Activated naive CD4-positive, alpha-beta T cell treated with anti-CD3 and anti-CD28 coated beads, Interleukin-2, amount 10 ng/mL, durations not matched to agents 7 days and 5 days (primary cell): ENCODE measurements at places on chromosomes 2 and 18.

GRCh38 chr2:136143603-136144451 is 25.9 kb upstream of the CXCR4 start:
- DNase-seq, result no peak

DNA sequence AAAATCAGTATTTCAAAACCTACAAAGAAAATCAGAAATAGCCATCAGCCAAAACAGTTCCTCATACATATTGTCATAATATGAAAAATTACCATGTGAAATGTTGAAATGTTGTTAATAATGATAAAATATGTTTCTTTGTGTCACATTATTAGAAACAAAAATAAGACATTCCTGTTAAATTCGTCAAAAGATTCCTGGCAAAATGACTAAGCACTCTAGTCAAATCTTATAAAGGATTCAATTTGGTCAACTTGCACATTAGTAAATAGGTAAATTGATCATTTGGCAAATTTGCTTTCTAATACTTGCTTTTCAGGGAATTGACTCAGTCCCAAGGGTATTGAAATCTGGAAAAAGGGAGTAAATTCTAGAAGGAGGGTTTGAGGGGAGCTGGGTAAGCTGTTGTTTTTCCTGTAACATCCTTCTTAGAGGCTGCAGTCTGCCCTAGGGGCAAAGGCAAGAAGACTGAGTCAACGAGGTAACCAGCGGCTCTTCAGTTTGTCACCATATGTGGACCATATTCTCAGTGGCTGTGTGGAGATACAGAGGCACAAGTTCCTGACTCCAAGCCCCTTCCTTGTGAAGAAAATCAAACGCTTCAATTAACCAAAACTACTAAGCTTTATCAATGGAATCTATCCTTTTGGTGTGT is 482.3 kb downstream of the TNS1 start:
- no peak for DNase-seq

DNA sequence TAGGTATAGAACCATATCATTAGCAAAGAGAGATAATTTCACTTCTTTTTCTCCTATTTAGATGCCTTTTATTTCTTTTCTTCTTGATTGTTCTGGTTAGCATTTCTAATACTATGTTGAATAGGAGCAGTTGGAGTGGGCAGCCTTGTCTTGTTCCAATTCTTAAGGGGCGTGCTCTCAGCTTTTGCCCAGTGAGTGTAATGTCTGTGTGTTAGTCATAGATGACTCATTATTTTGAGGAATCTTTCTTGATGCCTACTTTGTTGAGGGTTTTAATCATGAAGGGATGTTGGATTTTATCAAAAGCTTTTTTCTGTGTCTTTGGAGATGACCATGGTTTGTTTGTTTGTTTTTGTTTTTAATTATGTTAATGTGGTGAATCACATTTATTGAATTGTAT is 1453.1 kb upstream of the SLC39A10 start:
- DNase-seq, result no peak

DNA sequence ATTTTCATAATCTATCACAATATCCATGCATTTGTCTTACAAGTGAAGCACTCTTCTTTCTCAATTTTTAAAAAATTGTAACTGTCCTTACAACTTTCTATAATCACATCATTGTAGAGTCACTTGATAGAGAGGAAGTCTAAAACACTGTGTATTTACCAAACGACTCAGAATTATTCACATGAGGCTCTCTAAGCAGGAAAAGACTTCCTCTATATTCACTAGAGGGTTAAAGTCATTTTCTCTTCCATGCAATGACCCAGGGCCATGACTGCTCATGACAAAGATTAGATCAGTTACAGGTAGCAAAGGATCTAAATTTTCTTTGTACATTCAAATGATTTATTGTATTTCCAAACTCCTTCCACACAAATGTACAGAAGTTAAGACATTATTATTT is 9.0 kb upstream of the SLC1A4 start:
- no peak for DNase-seq

GRCh38 chr2:73920577-73921545 is 5.8 kb upstream of the DGUOK start:
- DNase-seq, result peak; percentile 58

DNA sequence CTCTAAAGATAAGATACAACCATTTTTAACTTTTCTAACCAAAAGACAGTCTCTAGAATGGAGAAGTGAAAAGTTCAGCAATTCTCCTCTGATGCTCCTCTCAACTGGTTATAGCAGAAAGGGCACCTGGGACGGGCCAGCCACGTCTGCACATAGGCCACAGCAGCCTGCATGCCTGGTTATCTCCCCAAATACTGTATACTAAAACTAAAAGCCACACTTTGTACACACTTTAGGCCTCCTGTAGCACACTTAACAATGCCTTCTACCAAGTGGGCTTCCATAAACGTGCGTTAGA is 179.1 kb downstream of the ANKRD44 start:
- DNase-seq, result no peak

DNA sequence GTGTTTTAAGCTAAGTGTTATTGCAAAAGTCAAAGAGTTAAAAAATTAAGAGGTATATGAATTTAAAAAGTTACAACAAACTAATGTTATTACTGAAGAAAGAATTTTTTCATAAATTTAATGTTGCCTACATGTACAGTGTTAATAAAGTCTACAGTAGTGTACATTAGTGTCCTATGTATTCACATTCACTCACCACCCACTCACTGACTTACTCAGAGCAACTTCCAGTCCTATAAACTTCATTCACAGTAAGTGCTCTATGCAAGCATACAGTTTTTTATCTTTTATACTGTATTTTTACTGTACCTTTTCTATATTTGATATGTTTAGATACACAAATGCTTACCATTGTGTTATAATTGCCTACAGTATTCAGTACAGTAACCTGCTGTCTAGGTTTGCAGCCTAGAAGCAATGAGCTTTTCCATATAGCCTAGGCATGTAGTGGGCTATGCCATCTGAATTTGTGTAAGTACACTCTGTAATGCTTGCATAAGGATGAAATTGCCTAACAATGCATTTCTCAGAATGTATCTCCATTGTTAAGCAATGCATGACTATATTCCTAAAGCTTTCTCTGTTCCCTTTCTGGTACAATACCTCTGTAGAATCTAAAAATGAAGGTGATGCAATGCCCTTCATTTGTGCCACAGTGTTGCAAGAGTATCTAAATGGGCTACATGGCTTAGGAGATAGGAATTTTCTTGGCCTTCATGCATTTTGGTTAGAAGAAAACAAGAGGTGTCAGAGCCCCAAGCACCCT is 370.8 kb upstream of the NT5C1B start:
- DNase-seq, result no peak

GRCh38 chr2:233831011-233831721 is 23.2 kb downstream of the HJURP start:
- peak; percentile 18 for DNase-seq

GRCh38 chr2:162524192-162524591 is 180.3 kb downstream of the GCA start:
- no peak for DNase-seq

- no peak for DNase-seq
Measured at GRCh38 chr2:41482659-41483058, 565.2 kb upstream of the PKDCC start.

DNA sequence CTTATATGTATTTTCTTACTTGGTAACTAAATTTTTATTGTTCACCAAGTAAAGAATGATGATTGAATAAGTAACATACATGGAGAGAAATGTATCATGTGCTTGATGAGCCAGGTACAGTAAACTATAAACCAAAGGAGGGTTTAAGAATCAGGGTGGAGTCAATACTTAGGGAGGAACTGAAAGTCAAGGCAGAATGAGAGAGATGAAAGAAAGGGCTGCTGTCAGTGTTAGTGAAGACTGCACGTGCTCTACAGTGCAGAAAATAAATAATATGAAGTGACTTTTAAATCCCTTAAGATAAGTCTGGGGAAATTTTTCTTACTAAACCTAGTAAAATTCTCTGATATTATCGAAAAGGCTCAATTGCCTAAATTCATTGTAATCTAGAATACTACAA is 986.0 kb downstream of the DSC3 start:
- no peak for DNase-seq

GRCh38 chr2:126656431-126657147 is 631 bp downstream of the GYPC start:
- DNase-seq, result peak; percentile 67

DNA sequence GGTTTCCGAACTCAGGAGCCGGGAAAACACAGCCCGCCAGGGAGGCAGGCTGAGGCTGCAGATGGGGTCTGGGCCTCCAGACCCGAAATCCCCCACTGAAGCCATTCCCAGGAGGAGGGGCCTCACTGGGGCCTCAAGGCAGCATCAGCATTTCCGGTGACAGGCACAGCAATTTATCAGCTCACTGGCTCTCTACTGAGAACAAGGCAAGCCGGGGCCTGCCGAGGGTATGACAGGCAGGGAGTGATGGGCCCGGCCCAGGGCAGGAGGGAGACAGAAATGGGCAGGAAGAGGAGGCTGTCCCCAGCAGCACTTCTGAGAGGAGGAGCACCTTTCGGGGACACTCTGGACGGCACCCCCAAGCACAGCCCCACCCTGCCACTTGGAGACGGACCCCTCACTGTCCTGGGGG is 12.5 kb downstream of the SDC1 start:
- no peak for DNase-seq

DNA sequence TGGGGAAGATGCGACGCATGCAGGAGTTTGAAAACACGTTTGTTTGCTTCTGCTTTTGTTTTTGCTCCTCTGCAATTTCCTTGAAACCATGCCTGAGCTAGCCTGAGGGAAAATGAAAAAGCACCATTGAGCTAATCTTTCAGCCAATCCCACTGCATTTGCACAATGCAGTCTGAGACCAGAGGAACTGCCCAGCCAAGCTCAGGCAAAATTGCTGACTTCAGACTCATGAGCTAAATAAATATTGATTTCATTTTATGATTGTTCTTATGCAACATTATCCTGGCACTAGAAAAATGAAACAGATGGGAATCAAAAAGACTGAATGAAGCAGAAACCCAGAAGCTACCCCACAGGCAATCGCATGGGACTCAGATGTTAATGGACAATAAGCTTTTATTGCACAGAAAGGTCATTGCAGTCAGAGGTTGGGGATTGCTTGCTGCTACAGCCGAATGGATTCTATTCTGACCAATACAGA is 37.0 kb downstream of the TPRKB start:
- no peak for DNase-seq

DNA sequence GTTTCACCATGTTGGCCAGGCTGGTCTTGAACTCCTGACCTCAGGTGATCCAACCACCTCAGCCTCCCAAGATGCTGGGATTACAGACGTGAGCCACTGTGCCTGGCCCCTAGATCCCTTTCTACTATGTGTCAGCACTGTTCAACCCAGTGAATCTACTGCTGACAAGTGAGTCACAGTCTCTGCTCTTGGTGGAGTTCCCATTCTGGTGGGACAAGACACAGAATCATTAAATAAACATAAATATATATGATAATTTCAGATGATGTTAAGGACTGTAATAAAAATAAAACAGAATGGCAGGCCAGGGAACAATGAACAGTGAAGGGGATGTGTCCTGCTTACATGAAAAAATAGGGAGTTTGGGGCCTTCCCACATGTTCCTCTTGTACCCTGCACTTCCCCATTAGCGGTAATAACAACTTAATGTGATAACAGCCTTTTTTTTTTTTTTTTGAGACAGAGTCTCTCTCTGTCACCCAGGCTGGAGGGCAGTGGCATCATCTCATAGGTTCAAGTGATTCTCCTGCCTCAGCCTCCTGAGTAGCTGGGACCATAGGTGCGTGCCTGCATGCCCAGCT is 112.2 kb downstream of the CPO start:
- no peak for DNase-seq

DNA sequence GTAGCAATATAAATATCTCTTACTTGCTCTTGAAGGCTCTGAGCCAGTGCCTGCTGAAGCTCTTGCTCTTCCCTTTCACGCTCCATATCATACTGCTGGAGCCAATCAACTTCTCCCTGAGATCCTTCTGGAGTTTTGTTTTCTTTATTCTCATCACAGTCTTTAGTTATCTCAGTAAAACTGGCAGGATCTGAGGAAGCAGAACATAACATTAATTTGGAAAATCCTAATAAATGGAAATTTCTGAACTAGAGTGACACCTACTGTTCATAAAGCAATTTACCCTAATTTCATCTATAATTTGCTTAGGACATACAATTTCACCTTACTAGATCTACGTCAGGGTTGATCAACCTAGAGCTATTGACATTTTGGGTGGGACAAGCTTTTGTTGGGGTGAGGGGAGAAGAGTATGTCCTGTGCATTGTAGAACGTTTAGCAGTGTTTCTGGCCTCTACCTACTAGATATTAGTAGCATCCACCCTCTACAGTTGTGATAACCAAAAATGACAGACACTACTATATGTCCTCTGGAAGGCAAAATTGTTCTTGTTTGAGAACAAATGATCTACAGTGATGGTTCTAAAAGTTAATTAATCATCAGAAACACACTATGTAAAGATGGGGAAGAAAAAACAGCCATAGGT is 47.2 kb downstream of the VIL1 start:
- DNase-seq, result no peak

DNA sequence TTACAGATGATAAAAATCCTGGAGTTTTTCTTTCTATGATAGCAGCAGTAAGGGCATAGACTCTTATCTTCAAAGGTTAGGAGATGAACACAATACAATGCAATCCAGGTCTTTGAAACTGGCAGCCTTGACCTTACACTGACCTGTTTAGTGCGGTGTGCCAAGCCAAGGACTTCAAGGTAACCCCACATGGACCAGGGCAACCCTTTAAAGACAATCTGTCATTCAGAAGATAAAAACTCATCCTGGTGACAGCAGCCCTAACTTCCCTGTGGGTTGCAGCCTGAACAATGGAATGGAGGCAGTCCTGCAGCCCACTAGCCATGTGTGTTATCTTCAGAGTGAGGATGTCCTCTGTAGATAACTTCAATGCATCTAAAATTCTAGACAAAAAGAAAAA is 78.1 kb downstream of the RTTN start:
- no peak for DNase-seq

DNA sequence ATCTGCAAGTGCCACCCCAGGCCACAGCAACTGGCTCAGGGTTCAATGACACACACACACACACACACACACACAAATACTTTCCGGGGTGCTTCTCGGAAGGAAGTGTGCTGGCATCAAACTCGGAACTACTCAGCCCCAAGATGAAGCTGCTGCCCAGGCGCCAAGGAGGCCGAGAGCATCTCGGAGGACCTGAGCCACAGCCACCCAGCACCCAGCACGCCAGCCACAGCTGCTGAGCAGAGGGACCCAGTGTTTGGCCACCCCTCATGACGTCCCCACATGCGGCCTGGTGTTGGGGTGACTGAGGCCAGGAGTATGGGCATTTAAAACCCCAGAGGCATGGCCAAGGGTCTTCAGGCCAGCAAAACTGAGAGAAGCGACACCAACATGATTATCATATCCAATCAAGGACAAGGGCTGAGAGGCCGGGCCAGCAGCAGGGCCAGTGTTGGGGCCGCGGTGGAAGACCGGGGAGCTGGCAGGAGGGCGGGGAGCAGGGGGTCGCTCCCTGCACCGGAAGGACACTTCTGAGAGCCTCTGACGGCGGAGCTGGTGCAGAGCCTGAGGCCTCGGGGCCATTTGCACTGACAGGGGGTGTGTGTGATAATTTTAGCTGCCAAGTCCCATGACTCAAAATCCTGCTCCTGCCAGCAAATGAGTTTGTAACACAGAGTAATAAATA is 61.8 kb downstream of the BIN1 start:
- DNase-seq, result no peak

GRCh38 chr2:101574622-101575021 is 99.7 kb upstream of the RFX8 start:
- DNase-seq, result no peak
